ENCODE measurements at places on chromosomes 2 and 18. TPM values are rescaled to one million over a fixed set of nuclear protein-coding genes. Genes with fewer than 3 reads are reported as not detected.

Gene SERPINB11
- total RNA-seq = not detected

Gene KCNJ3
- total RNA-seq = not detected

Gene NPAS2
- total RNA-seq = 8.4 TPM

- DNase-seq = peak; percentile 11
Measured at GRCh38 chr2:238945433-238946150, 97.7 kb downstream of the TWIST2 start.

Gene ALK
- 0.25 TPM for total RNA-seq

Measured in activated T-cell treated with anti-CD3 and anti-CD28 coated beads, Interleukin-2, amount 50 U/mL, for 72 hours (primary cell).